ENCODE measurements at places on chromosomes 12 and 14.

DNA sequence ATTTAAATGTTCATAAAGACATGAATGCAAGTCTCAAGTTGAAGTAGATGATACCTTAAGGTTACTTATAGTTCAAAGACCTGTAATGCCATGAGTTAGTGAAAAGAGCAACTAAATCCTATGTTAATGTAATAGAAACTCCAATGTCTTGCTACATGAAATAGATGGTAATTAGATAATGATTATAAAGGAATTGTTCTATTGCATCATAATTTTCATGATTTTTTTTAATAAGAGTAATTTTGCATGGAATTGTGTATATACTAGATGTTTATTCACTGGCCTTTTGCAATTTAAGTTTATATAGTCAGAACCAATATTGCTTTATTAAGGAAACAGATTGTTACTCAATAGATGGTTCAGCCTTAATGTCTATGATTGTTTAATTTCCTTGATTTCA is 115.5 kb upstream of the SYT10 start:
- DNase-seq, result no peak

GRCh38 chr12:66152732-66153131 is 17.1 kb downstream of the TMBIM4 start:
- DNase-seq, result no peak

GRCh38 chr12:74922117-74922516 is 287.5 kb downstream of the KCNC2 start:
- no peak for DNase-seq

- DNase-seq, result no peak
Observed at GRCh38 chr12:20448781-20449180, 80.4 kb downstream of the PDE3A start.
